ENCODE measurements at places on chromosomes 1 and 21. TPM values are rescaled to one million over a fixed set of nuclear protein-coding genes. Genes with fewer than 3 reads are reported as not detected.
A peak's percentile ranks its signal among the peaks of the same experiment; 100 is the strongest.

GRCh38 chr1:5985250-5985649 is 7.0 kb downstream of the NPHP4 start:
- DNase-seq: no peak
- no peaks in the 10 kb centered on the region for H3K4me1 ChIP-seq
- H3K27me3 ChIP-seq: no peaks in the 10 kb centered on the region
- no peaks in the 10 kb centered on the region for H3K36me3 ChIP-seq
- H3K4me3 ChIP-seq: no peak overlapping the region

DNA sequence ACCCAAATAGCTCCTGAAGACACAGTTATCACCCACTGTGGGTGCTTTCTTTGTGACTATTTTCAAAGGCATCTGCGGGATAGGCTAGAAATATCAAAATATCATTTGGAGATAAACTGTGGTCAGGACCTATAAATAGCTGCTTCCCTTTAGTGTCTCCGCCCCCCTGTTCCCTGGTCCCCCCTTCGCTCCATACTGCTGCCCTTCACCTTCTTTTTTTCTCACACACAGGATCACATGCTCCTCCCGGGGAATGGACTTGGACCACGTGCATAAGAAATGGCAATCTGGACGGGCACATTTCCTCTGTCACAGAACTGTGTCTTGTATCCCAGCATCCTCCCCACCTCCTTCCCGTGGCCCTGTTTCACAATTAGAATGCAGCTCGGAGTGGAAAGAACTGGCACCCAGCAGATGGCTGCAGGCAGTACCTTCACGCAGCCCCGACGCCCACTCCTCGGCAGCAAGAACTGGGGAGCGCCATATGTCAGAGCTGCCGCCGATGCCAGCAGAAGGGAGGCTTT is 68.8 kb upstream of the SSX2IP start:
- peak overlapping the region; percentile 78 for H3K4me3 ChIP-seq
- no peaks in the 10 kb centered on the region for H3K36me3 ChIP-seq
- peaks cover 19% of the 10 kb centered on the region for H3K27me3 ChIP-seq

GRCh38 chr21:39136711-39137110 is 46.5 kb downstream of the PSMG1 start:
- H3K27me3 ChIP-seq: no peaks in the 10 kb centered on the region
- no peak overlapping the region for H3K4me3 ChIP-seq
- no peaks in the 10 kb centered on the region for H3K4me1 ChIP-seq
- H3K27ac ChIP-seq: no peak overlapping the region
- no peaks in the 10 kb centered on the region for H3K36me3 ChIP-seq

- H3K4me1 ChIP-seq: peaks cover 5% of the 10 kb centered on the region
- H3K27me3 ChIP-seq: peaks cover 5% of the 10 kb centered on the region
- no peak overlapping the region for H3K4me3 ChIP-seq
- DNase-seq: no peak
- H3K27ac ChIP-seq: no peak overlapping the region
- no peaks in the 10 kb centered on the region for H3K36me3 ChIP-seq
Observed at GRCh38 chr1:51953079-51953478, 37.4 kb downstream of the RAB3B start.

- no peaks in the 10 kb centered on the region for H3K4me1 ChIP-seq
- no peaks in the 10 kb centered on the region for H3K27me3 ChIP-seq
- no peak for DNase-seq
- no peak overlapping the region for H3K4me3 ChIP-seq
- no peak overlapping the region for H3K27ac ChIP-seq
Observed at GRCh38 chr1:160597705-160598104, 18.4 kb upstream of the CD84 start.

DNA sequence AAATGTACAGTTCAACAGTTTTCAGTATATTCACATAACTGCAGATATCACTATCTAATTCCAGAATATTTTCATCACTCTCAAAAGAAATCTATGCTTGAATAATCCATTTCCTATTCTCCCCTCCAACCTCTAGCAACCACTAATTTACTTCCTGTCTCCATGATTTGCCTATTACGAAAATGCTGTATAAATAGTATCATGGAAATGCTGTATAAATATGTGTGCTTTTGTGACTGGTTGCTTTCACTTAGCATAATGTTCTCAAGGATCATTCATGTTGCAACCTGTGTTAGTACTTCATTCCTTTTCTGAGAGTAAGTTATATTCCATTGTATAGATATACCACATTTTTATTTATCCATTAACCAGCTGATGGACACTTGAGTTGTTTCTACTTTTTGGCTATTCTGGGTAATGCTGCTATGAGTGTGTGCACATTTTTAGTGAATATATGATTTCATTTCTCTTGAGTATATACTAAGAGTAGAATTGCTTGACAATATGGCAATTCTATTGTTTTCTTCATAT is 115.6 kb downstream of the TNFSF18 start:
- no peaks in the 10 kb centered on the region for H3K36me3 ChIP-seq
- no peak overlapping the region for H3K4me3 ChIP-seq
- DNase-seq: no peak
- no peaks in the 10 kb centered on the region for H3K27me3 ChIP-seq
- peaks cover 22% of the 10 kb centered on the region for H3K4me1 ChIP-seq

DNA sequence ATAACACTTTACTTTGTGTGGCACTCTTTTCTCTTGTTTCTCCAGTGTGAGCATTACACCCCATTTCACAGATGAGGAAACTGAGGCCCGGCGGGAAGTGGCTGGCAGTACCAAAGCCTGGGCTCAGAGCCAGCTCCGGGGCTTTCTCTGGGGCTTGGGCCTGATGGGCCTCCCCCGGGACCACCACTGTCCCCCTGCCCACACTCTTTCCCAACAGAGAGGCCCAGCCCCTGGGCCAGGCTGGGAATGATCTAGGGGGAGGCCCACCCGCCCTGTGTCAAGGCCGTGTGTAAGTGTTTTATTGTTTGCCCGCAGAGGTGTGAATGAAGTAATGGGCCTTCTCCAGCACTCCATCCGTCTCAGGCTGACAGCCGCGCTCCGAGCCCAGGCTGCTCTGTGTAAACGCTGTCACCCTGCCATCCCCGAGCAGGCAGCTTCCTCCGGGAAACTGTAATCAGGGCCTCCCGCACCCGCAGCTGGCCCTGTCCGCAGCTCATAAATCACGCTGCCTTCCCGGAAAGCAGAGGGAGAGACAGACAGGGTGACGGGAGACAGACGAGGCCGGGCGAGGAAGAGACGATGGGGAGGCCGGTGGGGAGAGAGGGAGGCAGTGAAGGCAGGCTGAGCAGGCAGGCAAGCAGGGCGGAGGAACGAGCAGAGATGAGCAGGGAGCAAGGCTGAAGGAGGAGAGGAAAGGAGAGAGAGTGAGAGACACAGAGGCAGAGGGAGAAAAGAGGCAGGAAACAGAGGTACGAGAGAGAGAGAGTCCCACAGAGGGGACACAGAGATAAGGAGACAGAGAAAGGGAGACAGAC is 109.7 kb upstream of the ZBTB40 start:
- no peak overlapping the region for H3K4me3 ChIP-seq
- H3K27me3 ChIP-seq: peaks cover 55% of the 10 kb centered on the region
- peaks cover 7% of the 10 kb centered on the region for H3K4me1 ChIP-seq
- no peak for DNase-seq
- H3K27ac ChIP-seq: no peak overlapping the region
- no peaks in the 10 kb centered on the region for H3K36me3 ChIP-seq

DNA sequence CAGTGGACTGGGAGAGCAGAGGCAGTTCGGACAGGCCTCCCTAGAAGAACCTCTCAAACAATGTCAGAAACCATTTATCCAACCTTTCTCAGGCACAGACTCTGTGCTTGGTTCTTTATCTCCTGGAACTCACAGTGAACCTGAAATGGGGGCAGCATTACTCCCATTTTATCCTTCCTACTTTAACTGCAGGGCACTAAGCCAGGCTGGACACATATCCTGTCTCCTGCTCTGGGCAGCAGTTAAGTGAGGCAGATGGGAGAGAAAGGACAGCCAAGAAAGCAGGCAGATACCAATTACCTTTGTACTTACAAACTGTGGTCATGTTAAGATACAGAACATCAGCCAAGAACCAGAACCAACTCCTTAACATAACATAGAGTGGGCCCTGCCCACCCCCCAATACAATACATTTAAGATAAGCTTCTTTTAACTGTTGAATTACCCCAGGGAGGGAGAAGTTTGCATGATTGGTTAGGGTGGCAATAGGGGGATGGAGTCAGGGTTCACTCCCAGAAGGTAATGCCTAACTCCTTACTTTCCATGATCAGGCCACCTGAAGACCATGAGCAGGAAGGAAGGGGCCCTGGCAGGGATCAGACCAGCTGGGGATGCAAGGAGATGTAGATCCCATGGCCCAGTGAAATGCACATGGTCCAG is 10.9 kb downstream of the KDF1 start:
- H3K4me1 ChIP-seq: no peaks in the 10 kb centered on the region
- DNase-seq: no peak
- H3K27ac ChIP-seq: no peak overlapping the region
- no peaks in the 10 kb centered on the region for H3K27me3 ChIP-seq
- no peak overlapping the region for H3K4me3 ChIP-seq

- no peak overlapping the region for H3K27ac ChIP-seq
- peaks cover 13% of the 10 kb centered on the region for H3K4me1 ChIP-seq
- peaks cover 46% of the 10 kb centered on the region for H3K27me3 ChIP-seq
- DNase-seq: no peak
Observed at GRCh38 chr1:67771749-67772148, 61.5 kb downstream of the GNG12 start.

DNA sequence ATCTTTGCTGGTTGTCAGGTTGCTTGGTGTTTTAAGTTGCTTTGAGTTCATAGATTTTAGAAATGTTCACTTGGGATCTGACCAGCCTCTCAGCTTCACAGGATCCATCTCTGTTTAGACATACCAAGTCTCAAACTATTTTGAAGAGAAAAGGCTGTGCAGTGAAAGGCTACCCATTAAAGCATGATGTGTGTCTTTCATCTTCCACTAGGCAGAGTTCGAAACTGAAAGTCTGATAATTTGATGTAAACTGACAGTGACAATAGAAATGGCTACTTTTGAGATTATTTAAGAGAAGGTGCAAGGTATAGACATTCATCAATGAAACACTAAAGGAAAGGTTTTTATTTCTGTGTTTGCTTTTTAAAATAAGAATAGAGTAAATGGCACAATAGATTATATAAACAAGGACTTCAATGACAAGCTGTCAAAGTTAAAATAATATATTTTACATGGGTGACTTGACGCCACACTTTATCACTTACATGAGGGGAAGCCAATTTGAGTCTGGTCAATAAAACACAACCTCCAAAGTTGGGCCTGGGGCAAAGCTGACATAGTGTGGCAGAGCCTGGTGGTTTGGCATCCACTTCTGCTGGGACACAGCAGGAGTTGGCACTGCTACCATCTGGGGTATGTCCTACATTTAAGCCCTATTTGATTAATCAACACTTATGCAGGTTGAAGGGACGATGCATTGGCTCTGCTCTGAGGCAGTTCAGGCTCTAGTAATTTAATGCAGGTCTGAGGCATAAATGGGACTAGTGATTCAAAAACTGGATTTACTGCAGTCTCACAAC is 197.7 kb downstream of the CRB1 start:
- H3K27me3 ChIP-seq: no peaks in the 10 kb centered on the region
- no peaks in the 10 kb centered on the region for H3K36me3 ChIP-seq
- H3K4me3 ChIP-seq: no peak overlapping the region
- no peaks in the 10 kb centered on the region for H3K4me1 ChIP-seq
- H3K27ac ChIP-seq: no peak overlapping the region

GRCh38 chr1:15083578-15083977 is 70.0 kb upstream of the TMEM51 start:
- no peak overlapping the region for H3K27ac ChIP-seq
- no peak overlapping the region for H3K4me3 ChIP-seq
- H3K27me3 ChIP-seq: no peaks in the 10 kb centered on the region

DNA sequence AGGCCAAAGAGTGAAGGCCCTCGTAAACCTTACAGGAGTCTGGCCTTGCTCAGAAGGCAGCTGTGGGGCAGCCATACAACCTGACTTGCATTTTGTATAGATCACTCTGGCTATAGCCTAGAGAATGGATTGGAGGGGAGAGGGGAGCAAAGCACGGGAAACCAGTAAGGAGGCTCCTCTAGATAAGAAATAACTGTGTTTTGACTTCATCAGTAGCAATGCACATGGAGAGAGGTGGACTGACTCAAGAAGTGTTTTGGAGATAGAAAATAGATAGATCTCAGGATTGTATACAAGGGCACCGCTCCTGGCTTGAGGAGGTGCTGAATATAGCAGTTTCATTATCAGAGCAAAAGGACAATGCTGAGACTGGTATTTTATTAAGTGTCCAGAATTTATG is 26.5 kb downstream of the ELAPOR1 start:
- peaks cover 14% of the 10 kb centered on the region for H3K4me1 ChIP-seq
- H3K36me3 ChIP-seq: no peaks in the 10 kb centered on the region
- DNase-seq: no peak
- no peaks in the 10 kb centered on the region for H3K27me3 ChIP-seq
- H3K27ac ChIP-seq: no peak overlapping the region
- no peak overlapping the region for H3K4me3 ChIP-seq

CA14 gene
- total RNA-seq: not detected

FAAH gene
- 8.8 TPM for total RNA-seq

ECM1 gene
- total RNA-seq: 1.3 TPM

NUP210L gene
- 0.14 TPM for total RNA-seq

PLD5 gene
- total RNA-seq: not detected

ARHGEF16 gene
- total RNA-seq: 0.14 TPM

SLC2A1 gene
- total RNA-seq: 51.9 TPM

ADGRL4 gene
- not detected for total RNA-seq

MAP3K7CL gene
- total RNA-seq: 10.3 TPM

EPRS1 gene
- total RNA-seq: 204 TPM

CCDC185 gene
- total RNA-seq: not detected

GPR153 gene
- 1.6 TPM for total RNA-seq

S100B gene
- 0.72 TPM for total RNA-seq

All from activated T-cell treated with anti-CD3 and anti-CD28 coated beads, Interleukin-2, amount 50 U/mL, for 72 hours (primary cell).